ENCODE measurements at places on chromosomes 2 and 18.

- DNase-seq = no peak
Observed at GRCh38 chr2:220489121-220489520, 861.7 kb downstream of the SLC4A3 start.

- no peak for DNase-seq
Observed at GRCh38 chr2:156279446-156280150, 52.9 kb downstream of the NR4A2 start.

GRCh38 chr18:57426187-57426586, 9.0 kb upstream of the ONECUT2 start:
- no peak for DNase-seq

DNA sequence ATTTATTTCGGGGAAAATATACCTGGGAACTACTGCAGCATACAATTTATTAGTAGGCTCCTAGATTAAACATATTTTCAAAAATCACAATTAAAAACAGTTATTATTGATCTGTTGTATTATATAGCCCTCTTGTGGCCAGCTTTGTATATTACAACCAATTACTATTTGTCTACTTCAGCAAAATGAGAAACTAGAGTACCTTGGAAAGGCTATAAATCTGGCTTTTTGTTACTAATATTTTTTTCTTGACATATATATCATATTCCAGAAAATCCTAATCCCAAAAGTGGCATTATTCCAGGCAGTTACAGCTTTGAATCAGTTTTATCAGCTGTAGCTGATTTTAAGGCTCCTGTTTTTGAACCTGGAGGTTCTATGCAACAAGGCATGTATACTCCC, 101.2 kb downstream of the UBR3 start:
- peak; percentile 20 for DNase-seq

DNA sequence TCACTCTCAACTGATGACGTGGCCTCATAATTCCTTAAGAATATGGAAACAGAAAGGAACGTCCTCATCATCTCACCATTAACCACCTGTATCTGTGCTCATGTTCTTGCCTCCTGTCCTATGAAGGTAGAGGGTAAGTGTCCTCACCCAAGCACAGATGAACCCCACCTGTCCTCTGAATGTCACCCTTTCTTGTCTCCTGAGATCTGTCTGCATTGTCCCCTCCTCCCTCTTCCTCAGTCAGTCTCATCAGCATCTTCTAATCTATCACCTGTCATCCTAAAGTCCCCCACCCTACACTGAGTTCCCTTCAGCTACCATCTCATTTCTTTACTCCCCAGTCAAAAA, 39.4 kb upstream of the LPIN2 start:
- DNase-seq = no peak

DNA sequence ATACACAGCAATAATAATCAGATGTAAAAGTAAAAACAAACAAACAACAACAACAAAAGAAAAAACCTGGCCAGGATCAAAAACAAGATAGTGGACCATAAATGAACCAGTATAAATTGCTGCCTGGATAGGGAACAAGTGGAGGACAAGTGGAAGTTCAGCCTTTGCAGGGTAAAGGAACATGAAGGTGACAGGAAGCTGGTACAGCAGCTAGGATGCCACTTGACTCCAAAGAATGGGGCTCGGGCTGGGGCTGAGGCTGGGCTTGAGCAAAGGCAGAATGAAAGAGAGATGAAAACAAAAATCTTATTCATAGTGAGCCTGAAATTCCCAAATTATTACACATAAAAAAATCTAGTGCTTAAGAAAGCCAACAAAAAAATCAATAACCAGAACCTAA, 146.5 kb downstream of the CDH2 start:
- DNase-seq = no peak

DNA sequence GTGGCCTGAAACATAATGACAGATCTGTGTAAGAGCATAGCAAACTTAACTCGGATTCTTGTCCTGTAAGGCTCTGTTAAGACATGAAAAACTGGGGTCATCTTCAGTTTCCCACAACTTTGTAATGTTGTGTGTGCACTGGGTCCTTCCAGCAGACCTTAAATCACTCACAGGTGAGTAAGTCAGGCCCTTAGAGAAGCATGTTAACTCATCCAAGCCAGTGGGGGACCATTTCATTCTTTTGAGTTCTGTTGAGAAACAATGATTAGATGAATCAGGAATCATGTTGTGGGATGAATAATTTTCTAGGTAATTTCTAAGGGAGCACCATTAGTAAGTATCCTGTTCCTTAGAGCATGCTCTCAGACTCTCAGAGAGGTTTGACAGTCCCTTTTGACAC, 167.1 kb downstream of the ESCO1 start:
- no peak for DNase-seq

GRCh38 chr2:172193331-172194089, 90.8 kb upstream of the DLX2 start:
- no peak for DNase-seq

- DNase-seq = no peak
Observed at GRCh38 chr2:220670511-220670910, 901.6 kb downstream of the EPHA4 start.

DNA sequence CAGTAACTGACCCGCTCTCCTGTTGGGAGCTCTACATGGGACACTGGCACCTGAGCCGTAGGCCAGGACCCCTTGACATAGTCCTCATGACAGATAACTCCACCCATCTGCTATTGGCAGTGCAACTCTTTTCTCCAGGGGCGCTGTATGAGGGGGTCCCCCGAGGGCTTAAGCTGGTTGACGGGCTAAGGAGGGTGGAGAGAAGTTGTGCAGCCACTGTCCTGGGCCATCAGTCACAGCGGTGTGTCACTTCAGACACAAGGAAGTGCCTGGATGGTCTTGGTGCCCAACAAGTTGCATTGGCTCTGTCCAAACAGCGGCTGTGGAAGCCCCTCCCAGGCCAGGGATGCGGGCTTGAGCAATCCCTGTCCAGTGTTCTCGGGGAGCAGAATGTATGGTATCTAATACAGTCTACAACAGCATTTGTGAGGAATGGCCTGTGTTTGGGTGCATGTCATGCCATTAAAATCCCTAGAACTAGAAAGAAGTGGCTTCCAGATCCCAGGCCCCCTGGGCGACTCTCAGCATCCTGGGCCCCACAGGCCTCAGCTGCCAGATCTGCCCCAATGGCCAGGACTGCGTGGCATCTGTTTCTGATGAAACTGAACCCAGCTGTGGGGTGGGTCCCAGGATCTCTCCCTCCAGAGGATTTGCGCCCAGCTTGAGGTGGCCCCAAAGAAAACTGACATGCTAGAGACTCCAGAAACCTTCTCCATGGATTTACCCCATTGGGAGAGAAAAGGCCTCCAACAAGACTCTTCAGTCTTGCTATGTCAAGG, 23.3 kb downstream of the TTC32 start:
- DNase-seq = no peak

GRCh38 chr2:23380562-23381065, 4.4 kb upstream of the KLHL29 start:
- DNase-seq = no peak

All from putamen (tissue), 1 donor.